CD4-positive, alpha-beta T cell treated with Interleukin-15 for 4 hours (primary cell): ENCODE measurements at places on chromosomes 1 and 21.

DNA sequence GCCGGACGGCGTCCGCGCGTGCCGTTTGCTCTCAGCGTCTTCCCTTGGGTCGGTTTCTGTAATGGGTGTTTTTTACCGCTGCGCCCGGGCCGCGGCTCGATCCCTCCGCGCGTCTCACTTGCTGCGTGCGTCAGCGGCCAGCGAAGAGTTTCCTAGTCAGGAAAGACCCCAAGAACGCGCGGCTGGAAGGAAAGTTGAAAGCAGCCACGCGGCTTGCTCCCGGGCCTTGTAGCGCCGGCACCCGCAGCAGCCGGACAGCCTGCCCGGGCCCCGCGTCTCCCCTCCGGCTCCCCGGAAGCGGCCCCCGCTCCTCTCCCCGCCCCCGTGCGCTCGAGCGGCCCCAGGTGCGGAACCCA is 159.8 kb downstream of the RUNX1 start:
- peak; percentile 41 for DNase-seq

DNA sequence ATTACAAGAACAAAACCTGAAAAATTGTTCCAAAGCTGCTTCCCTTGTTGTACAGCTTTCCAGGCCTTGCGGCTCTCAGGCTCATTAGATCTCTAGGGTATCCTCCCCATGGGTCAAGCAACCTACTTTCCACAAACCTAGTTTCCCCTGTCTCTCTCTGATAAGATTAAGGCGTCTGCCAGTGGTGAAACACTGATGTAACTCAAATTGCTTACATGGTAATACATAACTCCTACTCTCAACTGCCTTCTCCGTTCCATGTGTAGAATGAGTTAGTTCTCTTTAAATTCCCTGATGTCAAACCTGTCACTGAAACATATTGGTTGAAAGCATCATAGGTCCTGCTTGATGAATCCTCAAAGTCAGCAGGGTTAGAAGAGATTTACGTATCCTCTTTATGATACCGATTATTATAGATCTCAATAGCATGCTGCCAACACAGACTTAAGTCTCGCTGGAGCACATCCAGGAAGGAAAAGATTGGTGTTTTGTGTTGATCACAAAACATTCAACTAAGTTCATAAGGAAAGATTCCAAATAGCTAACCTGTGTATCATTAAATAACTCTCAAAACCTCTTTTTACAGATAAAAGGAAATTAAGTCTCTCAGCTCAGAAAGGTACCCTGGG is 10.6 kb downstream of the PPP1R15B start:
- DNase-seq: no peak

GRCh38 chr1:113765306-113766230 is 6.3 kb upstream of the PHTF1 start:
- DNase-seq: no peak

GRCh38 chr1:202561726-202562443 is 148.4 kb downstream of the SYT2 start:
- DNase-seq: no peak

- no peak for DNase-seq
Observed at GRCh38 chr1:164233149-164233548, 325.8 kb upstream of the PBX1 start.

- no peak for DNase-seq
Observed at GRCh38 chr1:2372551-2373490, 18.5 kb downstream of the MORN1 start.

- no peak for DNase-seq
Observed at GRCh38 chr21:44828362-44829056, 10.6 kb upstream of the SUMO3 start.

DNA sequence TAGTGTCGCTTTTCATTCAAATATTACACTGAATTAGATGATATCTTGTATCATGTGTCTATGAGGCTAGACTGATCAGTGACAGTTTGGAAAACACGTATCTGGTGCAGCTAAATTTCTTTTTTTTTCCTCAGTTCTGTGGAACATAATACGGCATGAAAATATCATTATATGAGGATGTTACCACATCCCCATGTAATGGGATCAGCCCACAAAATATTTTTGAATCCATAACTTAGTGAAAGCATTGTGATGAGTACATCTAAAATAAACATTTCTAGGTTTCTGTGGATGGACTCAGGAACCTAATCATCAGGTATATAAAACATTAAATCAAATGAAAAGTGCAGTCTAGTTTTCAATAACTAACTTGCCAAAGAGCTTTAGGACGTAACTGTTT is 356.3 kb downstream of the USP25 start:
- no peak for DNase-seq

- no peak for DNase-seq
Observed at GRCh38 chr1:14363707-14364413, 234.6 kb upstream of the KAZN start.

GRCh38 chr1:66641891-66642473 is 108.0 kb downstream of the SGIP1 start:
- DNase-seq: no peak

GRCh38 chr1:39398278-39399021 is 93.0 kb upstream of the BMP8A start:
- DNase-seq: peak; percentile 34

DNA sequence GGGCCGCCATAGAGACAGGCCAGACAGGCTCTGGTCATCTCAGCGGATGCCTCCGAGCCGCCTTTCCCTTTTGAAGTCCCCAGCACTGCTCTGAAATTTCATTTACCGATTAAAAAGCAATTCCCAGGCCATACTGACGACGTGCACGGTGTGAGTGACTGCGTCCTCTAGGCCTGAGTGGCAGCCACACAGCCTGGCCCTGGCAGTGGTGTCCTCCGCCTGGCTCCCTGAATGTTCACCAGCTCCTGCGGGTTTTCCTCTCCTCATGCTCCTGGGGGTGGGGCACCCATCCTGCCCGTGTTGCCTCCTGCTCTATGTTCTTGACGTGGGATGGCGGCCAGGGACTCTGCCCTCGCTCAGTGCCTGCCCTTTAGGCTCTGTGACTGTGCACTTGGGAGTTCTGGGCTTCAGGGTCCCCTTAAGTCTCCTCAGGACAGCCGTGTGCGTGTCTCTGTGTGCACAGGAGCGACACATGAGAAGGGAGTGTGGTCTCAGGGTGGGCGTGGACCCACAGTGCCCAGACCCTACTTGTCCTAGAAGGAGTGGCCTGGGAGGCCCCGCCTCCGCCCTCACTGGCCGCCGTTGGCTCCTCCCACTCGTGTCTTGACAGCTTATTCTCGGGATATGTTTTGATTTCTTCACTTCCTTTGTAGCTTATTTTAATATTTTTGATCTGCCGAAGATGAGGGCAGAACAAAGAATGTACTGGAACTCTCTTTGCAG is 3.6 kb downstream of the SKI start:
- DNase-seq: peak; percentile 79
